ENCODE measurements at places on chromosomes 6 and 20.

DNA sequence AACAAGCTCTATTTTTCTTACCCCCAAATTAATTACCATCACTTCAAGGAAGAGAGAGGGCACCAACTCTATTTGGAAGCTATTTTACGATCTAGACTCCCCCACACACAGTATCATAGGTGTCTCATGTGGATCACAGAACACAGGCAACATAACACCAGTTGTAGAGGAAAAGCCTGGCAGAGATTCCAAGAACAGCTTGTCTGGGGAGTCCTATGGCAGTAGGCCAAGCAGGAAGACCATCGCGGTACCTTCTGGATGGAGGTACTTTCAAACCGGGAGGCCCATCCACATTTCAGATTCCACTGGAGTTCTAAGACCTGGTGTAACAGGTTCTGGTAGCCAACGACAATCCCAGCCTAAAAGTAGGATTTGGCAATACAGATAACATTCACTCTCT lies 37.6 kb upstream of the SPDEF start:
- DNase-seq, result no peak

DNA sequence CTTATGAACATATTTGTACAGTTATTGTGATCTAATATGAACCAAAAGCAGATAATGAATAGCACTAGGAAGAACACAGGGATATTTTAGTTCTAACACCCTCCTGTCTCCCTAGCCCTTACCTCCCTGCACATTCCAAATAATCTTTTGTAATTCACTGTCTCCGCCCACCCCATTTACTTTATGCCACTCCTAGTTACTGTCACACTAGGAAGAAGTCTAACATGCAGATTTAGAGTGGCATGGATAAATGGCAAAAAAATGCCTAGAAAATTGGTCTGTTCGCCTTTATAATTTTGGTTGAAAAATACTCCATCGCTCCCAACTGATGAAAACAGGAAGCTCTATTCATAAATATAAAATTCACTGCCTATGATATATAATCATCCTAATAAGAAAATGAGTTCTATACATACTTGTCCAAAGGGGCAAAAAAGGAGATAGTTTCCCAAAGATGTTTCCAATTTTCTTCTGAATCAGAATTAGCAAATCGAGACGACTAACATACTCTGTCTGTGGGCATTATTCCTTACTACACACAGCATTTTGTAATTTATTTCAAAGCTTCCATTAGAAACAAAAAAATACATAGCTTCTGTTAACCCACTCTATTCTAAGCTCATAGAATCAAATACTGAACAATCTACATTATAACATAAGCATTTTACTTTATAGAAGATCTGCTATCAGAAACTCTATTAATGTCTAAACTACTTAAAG lies 1.3 kb upstream of the RUNX2 start:
- DNase-seq, result no peak

DNA sequence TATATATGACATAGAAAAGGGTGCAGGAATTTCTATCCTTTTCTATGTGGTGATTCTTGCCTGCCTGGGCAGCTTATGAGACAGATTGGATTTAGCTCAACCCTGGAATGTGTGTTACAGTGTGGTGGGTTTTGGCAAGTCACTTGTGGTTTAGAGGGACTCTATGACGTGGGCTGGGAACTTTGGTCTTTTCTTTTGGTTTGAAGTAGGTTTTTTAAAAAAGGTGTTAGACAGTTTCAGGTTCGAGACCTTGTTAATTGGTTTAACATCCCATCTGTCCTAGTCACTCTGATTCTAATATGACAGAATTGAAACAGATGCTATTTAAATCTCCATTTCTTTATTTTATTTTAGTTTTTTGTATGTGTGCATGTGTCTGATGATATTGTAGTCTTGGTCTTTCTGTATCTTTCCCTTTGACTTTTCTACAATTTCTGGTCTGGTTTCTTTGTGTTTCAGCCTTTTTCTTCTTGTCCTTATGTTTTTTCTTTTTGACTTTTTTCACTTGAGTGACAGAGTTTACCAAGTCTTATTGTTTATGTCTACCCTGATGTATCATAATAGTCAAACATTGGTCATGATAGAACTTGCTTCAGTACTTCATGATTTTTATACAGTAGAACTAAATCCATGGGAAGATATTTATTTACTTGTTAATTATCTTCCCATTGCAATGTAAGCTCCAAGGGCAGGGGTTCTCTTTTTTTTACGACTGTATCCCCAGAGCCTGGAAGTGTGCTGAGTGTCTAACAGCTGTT lies 174.3 kb downstream of the CDKAL1 start:
- DNase-seq, result no peak

GRCh38 chr20:20614391-20614790 lies 98.1 kb downstream of the RALGAPA2 start:
- no peak for DNase-seq
